ENCODE measurements at places on chromosomes 11 and 22.

DNA sequence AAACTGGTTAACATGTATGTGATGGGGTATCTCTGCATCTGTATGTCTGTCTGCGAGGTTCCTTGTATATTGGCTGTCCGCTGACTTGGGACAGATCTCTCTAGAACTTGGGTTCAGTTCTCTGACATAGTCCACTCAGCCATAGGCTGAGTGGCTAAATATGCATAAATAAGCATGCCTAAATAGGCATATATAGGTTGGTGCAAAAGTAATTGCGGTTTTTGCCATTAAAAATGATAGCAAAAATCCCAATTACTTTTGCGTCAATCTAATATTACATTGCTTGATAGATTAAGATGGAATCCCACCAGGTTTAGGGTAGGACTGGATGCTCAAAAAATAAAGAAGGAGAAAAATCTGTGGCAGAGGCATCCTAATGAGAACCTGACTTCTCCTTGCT, 8.8 kb downstream of the LRRC55 start:
- no peak for DNase-seq

DNA sequence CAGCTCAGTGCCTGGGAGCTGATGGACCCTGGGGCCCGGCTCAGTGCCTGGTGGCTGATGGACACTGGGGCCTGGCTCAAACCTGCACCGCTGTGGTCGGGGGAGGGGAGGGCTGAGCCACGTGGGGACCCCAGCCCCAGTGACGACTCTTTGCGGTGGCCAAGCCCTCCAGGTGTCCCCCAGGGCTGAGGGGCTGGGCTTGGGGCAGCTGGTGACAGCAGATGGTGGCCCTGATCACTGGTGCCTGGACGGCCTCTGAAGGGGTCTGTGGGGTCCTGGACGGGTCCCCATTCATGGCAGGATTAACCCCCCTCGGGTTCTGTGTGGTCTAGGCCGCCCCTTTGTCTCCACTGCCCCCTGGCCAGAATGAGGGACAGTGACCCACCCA, 3.4 kb upstream of the MUC5B start:
- DNase-seq, result no peak

DNA sequence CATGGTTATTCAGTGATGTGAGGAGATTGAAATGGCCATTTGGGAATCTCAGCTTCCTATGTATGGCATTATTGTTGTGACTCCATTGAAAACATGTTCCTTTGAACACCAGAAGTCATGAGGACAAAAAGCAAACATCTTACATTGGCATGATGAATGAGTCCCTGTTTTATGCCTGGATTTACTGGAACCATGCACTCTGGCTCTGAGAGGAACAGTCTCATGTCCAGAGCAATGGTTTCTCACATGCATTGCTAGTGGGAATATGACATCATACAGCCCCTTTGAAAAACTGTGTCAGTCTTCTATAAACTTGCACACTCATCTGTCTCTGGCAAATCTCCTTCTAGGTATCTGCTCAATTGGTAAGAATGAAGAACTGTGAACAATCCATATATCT, 3.4 kb upstream of the KDM4F start:
- no peak for DNase-seq

DNA sequence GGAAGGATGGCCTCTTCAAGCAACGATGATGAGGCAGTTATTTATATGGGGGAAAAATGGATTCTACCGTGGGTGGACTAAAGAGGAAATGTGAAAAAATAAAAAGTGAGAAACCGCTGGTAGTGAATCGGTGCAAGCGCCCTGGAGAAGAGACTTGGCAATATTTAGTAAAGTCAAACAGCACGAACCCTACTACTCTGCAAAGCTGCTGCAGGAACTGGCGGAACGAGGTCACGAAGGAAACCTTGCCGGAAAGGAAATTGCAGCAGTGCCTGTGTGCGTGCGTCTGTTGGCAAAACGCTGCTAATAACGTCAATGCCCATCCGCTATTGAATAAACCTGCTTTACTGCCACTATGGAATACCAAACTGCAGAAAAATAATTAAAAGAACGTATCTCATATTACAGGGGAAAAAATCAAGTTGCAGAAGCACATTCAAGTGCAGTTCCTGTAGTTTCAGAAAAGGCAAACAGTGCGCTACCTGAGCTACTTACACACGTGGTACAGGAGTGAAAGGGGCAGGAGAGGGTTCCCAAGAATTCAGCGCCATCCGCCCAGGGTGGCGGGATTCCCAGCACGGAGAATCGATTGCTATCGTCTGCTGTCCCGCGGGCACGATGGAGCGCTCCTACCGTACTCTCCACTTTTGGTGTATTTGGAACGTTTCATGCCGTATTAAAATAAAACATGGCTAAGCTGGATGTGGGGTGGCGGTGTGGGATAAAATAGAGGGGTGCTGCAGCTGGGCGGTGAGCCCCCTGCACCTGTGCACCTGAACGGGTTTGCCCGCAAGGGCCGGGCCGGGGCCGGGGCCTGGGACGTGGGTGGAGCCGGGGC, 585 bp upstream of the NADSYN1 start:
- DNase-seq, result no peak

DNA sequence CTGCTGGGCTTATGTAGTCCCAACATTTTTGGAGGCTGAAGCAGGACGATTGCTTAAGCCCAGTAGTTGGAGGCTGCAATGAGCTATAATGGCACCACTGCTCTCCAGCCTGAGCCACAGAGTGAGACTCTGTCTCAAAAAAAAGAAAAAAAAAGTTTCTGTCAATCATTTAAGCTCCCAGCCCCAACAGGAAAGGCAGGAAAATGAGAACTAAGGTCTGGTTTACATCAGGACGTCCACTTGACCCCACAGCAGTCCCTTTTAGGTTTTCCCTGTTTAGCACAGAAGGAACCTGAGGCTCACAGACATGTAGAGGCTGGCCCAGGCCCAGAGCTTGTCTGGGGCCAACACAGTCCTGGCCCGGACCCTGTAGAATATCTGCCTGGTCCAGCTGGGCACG, 9.2 kb upstream of the TTLL1 start:
- DNase-seq, result no peak

GRCh38 chr11:35376613-35377012, 42.7 kb downstream of the SLC1A2 start:
- DNase-seq, result no peak

DNA sequence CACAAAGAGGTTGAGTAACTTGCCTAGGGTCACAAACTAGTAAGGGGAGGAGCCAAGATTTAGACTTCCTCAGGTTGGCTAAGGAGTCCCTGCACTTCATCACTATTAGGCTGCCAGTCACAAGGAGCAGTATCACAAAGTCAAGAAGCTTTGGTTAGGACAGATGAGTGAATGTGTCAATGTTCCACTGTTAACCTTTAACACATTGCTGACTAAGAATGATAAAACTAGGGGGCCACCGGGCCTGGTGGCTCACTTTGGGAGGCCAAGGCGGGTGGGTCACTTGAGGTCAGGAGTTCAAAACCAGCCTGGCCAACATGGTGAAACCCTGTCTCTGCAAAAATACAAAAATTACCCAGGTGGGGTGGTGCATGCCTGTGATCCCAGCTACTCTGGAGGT, 32.0 kb downstream of the TMEM123 start:
- DNase-seq, result no peak

DNA sequence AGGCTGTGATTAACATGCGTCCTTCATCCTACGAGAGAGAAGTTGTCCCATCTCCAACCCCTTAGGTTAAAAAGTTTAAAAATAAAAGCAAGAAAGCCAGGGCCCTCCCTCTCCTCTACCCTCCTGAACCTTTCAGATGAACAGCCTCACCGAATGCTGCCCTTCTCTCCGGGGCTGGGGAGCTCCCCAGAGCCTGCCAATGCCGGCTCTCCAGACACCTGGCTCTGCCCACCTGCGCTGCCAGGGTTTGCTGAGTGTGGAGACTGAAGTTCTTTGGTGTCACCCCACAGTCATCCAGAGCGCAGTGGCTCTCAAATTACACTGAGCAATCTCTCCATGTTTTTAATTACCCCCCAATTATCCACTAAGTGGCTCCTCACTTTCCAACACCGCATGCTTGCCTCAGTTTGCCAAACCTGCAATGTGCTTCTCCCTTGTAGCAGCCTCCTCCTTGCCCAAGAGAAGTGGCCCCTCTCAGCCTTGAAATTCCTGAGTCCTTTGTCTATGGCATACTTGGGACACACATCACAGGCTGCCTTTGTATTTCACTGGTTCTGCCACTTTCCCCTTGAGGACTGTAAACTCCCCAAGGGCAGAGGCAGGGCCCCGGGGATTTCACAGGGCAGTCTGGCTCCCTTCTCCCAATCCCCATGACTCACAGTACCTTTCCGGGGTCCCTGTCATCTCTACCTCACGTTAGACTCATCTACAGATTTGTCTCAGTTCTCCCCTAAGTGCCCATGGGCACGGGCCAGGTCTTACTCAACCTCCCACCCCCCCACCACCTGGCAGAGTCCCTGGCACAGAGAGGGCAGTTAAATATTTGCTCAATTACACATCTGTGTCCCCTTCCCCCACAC, 2.0 kb downstream of the MYH9 start:
- no peak for DNase-seq

DNA sequence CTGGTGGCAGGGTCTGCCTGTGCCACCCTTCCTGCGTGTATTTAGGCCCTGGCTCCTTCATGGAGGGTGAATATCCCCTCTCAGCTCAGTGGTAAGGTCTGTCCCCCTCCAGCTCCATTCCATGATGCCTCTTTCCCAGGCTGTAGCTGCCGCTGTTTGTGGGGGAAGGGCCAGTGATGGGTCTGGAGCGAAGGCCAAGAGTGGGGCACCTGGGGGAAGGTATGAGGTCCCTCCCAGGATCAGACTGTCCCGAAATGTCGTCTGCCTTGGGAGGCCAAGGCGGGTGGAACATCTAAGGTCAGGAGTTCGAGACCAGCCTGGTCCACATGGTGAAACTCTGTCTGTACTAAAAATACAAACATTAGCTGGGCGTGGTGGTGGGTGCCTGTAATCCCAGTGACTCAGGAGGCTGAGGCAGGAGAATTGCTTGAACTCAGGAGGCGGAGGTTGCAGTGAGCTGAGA, 1.1 kb downstream of the CD151 start:
- DNase-seq, result no peak

- DNase-seq, result no peak
These were observed 57.2 kb upstream of the ALDH3B2 start for GRCh38 chr11:67731583-67731982.

DNA sequence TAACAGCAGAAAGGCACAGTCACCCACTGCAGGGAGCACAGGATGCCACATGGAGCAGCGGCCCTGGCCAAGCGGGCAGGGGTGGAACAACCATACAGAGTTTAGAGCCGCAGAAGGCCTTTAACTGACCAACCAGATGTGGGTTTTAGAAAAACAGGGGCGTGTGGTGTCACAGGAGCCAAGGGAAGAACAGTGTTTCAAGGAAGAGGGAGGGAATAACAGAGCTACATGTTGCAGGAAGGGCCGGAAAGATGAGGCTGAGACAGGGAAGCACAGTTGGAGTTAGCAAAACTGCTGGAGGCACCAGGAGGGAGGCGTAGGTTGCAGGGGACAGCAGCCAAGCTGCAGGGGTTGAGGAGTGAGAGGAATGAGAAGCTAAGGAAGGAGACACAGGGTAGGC, 7.8 kb upstream of the NAA40 start:
- DNase-seq, result no peak

DNA sequence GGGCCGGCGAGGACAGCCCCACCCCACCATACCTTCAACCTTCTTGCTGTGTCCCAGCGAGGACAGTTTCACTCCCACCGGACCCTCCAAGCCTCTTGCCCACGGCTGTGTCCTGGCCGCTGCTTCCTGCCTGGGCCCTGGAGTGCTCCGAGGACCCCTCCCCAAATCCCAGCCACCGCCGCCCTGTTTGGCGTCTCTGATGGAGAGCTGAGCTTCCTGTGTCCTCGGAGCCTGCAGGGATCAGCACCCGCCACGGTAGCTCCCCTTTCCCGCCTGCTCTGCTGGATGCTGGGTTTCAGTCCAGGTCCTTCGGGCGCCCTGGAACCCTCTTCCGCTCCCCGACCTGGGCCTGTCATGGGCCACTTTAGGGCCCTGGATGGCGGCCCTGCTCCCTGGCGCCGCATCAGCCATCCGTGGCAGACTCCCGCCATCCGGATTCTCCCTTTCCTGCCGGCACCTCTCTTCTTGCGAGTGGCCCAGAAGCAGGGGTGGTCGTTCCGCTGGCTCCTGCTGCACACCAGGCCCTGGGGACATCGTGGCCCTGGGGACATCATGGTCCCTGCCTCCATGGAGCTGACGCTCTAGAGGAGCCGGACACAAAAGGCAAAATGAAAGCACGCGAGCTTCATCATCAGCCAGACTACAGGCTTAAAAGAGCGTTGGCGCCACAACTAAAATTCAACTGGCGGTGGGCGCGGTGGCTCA, 34.3 kb upstream of the GAL start:
- no peak for DNase-seq

- no peak for DNase-seq
These were observed 17.7 kb downstream of the CABP7 start for GRCh38 chr22:29737251-29738117.

GRCh38 chr11:100830978-100831732, 144.1 kb downstream of the ARHGAP42 start:
- DNase-seq, result no peak

DNA sequence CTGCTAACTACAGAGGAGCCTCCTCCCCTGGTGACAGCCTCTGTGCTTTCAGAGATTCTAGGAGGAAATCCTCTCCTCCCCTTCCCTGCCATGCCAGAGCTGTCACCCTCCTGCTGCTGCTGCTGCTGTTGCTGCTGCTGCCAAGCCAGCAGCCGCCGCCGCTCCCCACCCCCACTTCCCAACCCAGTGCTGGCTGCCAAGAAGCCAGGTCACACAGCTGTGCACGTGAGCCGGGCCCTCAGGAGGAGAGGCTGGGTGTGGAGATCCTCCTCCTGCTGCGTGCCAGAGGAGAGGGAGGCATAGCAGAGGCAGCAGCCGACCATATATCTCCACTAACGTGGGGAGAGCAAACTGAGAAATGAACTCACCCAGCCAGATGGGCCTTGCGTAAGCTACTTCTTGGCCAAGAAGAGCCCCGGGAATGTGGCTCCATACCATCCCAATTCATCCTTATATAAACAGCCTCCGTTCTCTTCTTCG, 12.4 kb downstream of the CRY2 start:
- no peak for DNase-seq

DNA sequence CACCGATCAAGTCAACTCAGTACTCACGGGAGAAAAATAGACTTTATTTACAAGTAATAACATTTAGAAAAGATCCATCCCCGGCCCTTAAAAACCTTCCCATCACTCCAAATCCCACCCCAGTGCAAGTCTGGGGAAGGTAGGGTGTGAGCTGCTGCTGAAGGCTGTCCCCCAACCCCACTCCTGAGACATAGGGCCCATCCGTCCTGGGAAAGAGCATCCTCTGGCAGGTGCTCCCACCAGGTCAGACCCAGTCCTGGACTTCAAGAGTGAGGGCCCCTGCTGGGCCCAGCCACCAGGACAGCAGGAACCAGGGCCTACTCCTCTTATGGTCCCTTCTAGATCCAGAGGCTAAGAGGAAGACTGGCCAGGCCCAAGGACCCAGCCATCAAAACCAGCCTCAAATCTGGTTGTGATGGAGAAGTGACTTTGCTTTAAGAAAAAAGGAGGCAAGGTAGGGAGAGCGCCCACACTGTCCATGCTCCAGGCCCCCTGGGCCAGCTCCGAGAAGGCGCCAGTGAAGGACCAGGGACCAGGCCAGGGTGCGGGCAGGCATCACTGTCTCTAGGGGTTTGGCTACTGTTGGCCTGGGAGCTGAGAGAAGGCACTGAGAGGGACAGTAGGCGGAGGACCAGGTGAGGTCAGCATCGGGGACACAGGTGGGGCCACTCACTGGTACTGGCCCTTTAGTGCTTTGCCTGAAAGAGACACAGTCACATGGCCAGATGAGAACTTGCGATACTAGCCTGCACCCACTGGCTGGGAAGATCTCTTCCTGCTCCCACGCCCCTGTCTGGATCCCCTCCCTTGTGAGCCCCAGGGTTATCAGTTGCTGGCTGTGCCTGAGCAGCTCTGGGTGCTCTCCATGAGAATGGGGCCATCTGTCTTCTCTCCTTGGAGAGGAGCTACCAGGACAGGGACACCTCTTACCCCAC, 4.4 kb downstream of the IL18BP start:
- DNase-seq, result no peak

All from SIG-M5 (cell line).